ENCODE measurements at places on chromosomes 6 and 20. TPM values are rescaled to one million over a fixed set of nuclear protein-coding genes. Genes with fewer than 3 reads are reported as not detected.

GRCh38 chr6:27078734-27079357 is 168.7 kb upstream of the PRSS16 start:
- no peak for DNase-seq

DNA sequence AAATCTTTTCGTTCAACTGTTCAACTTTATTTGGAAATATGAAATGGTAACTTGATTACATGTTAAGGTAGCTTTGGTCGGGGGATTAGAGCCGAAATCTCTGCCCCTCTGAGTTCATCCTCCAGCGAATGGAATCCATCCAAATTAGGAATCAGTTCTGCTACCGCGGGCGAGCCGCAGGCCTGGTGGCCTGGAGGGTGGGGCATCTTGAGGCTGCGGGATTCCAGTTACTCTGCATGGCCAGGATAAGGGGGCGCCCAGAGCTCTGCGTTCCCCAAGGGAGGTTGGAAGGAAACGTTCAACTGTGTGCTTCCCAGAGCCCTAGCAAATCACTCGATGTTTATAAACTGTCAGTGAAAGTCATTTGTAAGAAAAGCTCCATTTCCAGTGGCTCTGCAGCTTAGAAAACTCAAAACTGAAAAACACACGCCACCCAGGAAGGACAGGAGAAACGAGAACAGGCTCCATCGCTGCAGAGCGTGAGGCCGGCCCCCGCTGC is 262.2 kb downstream of the TAF4 start:
- no peak for DNase-seq

DNA sequence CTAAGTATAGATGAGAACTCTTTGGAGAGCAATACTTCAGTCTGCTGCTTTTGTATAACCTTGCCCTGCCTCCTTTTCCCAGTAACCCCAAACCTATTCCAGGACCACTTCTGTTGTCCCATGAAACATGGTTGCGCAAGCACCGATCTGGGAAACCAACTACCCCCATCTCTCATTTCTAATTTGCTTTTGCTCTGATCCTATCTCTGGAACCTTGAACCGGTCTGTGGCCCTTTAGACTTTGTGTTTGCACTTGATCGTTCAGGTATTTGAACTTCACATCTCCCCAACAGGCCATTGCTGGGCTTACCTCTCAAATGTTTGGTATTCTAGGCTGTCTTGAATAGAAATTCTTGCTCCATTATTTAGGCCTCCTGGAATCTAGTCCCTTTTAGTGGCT is 25.0 kb downstream of the L3MBTL3 start:
- no peak for DNase-seq

- no peak for DNase-seq
Measured at GRCh38 chr20:57934007-57934805, 224.4 kb upstream of the PMEPA1 start.

DNA sequence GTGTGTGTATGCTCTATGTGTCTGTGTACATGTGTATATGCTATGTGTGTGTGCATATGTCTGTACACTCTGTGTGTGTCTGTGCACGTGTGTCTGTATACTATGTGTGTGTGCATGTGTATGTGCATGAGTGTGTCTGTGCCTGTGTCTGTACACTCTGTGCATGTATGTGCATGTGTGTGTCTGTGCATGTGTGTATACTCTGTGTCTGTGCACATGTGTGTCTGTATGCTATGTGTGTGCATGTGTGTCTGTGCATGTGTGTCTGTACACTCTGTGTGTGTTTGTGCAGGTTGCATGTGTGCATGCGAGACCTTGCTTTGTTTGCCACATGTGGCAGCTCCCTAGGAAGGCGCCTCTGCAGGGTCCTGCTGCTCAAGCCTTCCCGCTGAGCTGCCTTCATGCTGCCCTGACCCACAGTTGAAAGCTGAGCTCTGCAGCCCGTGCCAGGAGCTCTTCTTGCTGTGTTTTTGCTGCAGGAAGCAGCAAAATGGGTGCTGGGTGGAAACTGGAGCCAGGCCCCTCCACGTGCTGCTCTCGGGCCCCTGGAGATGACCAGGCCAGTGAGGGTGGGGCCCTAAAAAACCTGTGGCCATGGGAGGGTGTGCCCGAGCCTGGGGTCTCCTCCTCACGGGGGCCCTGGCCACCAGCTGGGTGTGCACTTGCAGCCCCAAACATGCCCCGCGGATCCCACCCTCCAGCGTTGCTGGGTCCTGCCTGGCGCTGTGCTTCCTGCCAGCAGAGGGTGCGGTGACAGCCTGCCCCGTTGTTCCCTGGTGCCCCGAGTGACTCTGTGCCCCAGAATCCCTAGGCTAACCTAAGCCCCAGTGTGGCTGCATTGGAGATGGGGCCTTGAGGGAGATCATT is 109.1 kb downstream of the DACT2 start:
- DNase-seq = no peak

- DNase-seq = no peak
Measured at GRCh38 chr6:33236852-33237251, 28.6 kb downstream of the RING1 start.

DNA sequence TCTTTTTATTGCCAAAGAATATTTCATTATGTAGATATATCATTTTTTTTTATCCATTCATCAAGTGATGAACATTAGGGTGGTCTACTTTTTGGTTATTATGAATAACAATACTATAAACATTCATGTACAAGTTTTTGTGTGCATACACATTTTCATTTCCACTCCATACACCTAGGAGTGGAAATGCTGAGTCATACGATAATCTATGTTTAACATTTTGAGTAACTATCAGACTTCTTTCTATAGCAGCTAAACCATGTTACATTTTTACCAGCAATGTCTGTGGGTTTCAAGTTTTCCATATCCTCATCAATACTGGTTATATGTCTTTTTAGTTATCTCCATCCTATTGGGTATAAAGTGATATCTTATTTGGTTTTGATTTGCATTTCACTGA is 65.7 kb downstream of the PRSS35 start:
- DNase-seq = no peak

DNA sequence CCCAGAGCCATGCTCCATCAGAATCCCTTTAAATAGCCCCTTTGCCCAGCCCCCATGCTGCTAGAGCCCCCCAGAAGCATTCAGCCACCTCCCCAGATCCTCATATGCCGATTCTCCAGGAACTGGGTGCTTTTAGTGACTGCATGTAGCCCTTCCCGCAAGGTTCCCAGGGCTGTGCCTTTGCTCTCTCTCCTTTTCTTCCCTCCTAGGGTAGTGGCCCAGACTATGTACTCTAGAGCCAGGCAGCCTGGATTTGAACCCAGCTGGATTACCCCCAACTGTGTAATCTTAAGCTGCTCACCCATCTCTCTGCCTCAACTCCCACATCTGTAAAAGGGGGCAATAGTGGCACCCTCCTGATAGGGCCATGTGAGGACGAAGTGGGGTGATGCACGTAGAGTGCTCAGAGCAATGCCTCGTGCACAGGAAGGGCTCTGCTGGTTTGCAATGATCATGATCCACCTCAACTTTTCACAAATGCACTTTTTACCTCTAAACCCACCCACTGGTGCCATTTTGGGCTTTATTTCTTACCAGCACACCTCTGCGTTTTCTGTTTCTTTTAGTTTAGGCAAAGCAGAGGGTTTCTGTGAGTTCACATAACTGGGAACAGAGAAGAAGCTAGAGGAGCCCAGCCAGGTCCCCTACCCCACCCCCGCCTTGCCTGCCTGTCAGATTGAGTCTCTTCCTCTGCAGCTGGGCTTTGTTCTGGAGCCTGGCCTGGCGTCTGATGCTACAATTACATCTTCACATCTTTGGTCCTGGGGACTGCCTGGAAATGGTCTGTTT is 396.5 kb downstream of the RNGTT start:
- DNase-seq = no peak

DNA sequence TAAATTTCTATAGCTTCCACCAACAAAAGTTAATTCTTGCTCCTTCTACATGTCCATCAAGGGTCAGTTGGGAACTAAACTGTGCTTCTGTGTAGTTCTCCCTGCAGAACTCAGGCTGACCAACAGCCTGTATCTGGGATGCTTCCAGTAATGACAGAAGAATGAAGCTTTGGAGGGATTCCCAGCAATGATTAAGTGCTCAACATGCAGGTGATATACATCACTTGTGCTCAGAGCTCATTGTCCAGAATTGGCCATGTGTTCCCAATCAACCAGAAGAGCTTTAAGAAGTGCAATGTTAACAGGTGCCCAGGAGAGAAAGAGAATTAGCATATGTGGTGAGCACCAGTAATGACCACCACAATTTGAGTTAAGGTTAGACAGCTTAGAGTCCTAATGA is 37.4 kb upstream of the SNRPB2 start:
- DNase-seq = no peak

- DNase-seq = no peak
Measured at GRCh38 chr6:25487012-25487411, 165.0 kb upstream of the SCGN start.

NPBWR2 gene
- total RNA-seq = not detected

RIN2 gene
- 68.4 TPM for total RNA-seq
